T-helper 2 cell treated with Interferon-gamma antibody and Interleukin-4, amounts not matched to agents 5 μg/mL and 100 μg/mL, for 36 hours (primary cell): ENCODE measurements at places on chromosomes 6 and 20.
A peak's percentile ranks its signal among the peaks of the same experiment; 100 is the strongest.

- DNase-seq, result no peak
Observed at GRCh38 chr20:8043687-8044282, 24.2 kb upstream of the TMX4 start.

DNA sequence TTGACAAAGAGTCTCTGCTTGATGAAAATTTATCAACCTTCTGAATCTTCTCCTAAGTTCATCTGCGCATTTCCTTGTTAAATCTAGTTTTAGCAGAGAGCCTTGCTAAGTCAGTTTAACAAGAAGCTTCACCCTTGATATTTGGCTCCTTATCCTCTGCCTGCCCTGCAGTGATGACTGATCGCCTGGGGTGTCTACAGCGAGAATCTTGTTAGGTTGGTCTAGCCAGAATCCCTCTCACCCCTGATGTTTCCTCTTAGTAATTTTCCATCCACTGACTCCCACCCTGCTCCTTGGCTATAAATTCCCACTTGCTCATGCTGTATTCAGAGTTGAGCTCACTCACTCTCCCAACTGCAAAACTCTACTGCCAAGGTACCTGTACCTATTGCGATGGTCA lies 114.1 kb downstream of the TENT5A start:
- no peak for DNase-seq

DNA sequence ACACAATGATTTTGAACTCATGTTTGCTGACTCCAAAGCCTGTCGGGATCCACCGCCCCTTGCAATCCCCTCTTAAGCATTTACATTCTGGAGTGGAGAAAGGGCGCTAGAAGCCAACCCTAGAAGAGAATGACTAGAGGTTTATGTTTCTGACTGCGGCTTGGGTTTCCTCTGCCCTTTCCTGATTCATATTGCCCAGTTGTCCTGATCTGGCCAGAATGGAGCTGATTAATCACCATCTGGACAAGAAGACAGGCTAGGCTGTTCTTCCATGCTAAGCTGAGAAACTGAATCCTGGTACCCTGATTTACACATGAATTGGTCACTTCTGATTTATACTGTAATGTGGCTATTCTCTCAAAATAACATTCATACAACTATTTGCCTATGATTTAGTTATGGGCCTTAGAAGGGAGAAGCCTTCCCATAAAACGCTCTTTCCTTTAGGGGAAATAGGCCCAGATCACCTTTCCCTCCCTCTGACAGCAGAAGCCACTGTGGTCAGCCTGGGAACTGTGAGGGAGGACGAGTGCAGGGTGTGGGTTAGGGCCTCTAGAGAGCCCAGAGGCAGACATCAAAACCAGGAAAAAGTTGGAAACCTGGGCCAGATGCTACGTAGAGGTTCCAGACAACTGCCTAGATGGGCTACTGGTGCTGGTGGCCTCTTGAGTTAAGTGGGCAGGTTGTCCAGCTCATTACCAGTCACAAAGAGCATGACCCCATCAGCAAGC lies 199.2 kb upstream of the PRDM1 start:
- no peak for DNase-seq

GRCh38 chr6:5102267-5102970 lies 17.3 kb downstream of the PPP1R3G start:
- no peak for DNase-seq

- no peak for DNase-seq
Observed at GRCh38 chr20:50350510-50351249, 159.5 kb upstream of the PTPN1 start.

GRCh38 chr6:16137451-16137801 lies 8.5 kb downstream of the MYLIP start:
- DNase-seq, result no peak

DNA sequence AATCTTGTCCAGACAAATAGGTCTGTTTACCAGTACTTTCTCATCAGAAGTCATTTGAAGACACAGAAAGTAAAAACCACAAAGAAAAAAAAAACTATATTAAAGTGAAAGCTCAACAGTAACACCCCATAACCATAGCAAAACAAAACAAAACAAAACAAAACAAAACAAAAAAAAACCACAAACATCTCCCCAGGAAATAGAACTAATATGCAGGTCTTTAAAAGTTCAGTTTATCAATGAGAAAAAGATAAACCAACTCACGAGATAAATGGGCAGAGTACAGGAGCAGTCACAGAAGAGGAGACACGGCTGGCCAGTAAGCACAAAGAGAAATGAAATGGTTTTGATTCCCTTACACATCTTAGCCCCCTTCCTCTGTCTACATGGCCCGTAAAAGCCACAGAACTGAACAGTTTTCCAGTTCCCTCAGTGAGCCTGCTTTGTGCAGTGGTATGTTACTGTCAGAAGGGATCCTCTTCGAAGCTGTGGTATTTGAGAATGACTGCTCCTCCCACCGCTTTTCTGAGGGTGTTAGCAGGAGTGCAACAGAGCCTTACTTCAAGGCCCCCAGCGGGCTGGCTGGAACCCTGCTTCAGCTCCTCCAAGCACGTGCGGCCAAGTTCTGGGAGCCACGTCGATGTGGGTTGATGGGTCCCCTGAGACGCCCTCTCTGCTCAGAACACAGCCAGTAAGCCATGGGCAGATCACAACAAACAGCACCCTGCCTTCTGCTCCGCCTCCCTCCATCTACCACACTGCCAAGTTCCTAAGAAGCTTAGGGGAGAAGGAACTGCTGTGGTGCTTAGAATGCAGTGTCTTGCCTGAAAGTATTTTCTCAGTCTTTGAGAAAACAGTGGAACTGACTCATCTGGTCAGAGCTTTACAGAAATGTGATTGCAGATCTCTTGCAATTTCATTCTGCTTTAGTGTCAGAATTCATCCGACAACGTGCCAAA lies 14.0 kb downstream of the UST start:
- peak; percentile 59 for DNase-seq

- no peak for DNase-seq
Observed at GRCh38 chr20:9022376-9022775, 46.5 kb upstream of the PLCB4 start.

GRCh38 chr6:125794342-125795137 lies 3.8 kb downstream of the NCOA7 start:
- DNase-seq, result no peak

DNA sequence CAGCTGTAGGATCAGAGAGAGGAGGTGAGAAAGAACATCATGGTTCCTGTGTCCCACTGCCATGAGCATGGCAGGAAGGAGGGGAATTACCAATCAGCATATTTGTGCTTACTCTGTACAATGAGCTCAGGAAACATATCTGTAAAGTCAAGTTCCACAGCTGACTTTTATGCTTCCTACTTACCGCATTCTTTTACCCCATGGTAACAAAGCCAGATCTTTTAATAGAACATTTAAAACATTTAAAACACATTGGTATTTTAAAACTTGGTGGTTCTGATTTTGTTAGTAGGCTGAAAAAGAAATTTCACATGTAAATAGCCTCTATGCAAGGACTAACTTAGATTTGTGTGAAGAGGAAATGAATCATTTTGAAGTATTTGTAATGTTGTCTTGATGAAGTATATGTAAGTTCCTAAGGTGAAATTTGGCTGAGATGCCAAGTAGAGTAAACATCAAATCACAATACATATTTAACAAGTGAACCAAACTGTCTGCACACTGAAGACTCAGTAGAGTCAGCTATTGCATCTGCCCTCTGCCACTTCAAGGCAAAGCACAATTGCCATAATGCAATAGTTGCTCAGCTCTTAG lies 114.7 kb downstream of the GJA10 start:
- no peak for DNase-seq

GRCh38 chr6:165551828-165552227 lies 111.2 kb downstream of the PDE10A start:
- no peak for DNase-seq

DNA sequence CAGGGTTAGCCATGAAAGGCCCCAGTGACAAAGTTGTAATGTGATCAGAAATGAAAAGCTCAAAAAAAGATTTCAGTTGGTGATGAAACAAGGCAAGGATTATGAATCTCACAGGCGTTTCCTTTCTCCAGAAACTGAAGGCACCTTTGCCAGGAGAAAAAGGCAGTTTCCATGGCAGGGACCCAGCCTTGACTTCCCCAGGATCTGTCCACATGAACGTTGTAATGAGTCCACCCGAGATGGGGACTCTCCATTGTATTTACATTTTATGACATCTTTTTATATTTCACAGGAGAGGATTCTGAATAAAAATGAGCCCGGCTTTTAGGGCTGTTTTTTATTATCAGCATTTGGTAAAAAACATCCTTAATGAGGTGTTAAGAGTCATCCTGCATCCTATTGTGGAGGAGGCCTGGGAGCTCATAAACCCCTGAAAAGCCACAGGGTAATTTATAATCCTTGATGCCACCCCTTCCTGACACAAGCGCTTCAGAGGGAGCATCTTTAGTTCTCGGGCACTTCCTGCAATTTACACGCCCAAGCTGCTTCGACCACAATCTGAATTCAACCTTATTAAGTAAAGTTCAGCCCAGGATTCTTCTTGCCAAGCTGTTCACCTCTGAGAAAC lies 74.1 kb upstream of the SALL4 start:
- no peak for DNase-seq

DNA sequence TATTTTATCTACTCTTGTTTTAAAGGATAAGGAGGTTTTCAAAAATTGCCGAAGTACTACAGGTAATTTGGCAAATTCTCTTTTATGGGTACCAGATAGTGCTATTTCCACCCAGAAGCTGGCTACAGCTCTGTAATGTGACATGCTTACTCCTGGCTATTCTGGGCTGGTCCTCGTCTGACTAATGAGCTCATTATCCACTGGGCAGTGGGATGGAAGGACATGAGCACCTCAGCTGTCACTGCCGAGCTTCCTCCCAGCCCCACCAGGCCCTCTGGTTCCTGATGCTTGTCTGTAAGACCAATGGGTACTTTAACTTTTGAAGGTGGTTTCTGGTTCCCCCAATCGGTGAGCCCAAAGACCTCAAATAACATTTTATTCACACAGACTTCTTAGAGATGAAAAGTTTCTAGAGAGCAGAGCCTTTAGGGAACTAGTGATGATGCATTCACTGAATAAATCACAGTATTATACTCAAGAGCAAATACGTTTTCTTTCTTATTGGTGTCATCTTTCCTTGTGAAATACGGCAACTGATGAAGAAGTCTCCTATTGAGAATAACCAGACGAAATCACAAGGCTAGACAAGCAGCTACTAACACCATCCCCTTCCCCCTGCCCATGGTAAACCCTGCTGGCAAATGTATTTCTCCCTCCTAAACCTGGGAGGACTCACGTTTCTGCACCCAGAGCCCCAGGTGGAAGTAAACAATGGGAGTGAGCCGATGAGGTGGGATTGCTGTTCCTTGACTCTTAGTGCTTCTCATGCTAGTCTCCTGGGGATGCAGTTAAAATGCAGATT lies 80.8 kb downstream of the SLC22A3 start:
- DNase-seq, result no peak

GRCh38 chr6:43635387-43636307 lies at the start of gene MAD2L1BP:
TSS of gene MAD2L1BP (plus strand) at chr6:43635840. CDS start at chr6:43635876, 36 bp downstream.
- DNase-seq, result peak; percentile 89

DNA sequence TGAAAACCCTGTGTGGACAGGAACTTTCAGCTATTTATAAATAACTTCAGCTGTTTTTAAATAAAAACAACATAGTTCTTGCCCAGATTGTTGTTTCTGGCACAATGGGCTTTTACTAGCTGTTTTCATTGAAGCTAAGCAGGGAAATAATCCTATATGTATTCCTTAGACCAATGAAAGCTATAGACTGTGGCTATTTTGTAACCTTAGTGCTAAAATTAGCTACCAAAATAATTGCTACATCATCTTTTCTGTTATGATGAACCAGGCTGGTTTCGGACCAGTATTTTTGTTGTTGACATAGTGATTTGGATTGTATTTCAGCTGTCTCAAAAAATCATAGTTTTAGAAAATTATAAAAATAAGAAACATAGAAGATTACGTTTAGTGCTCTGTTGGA lies 13.7 kb downstream of the PHF3 start:
- DNase-seq, result no peak

DNA sequence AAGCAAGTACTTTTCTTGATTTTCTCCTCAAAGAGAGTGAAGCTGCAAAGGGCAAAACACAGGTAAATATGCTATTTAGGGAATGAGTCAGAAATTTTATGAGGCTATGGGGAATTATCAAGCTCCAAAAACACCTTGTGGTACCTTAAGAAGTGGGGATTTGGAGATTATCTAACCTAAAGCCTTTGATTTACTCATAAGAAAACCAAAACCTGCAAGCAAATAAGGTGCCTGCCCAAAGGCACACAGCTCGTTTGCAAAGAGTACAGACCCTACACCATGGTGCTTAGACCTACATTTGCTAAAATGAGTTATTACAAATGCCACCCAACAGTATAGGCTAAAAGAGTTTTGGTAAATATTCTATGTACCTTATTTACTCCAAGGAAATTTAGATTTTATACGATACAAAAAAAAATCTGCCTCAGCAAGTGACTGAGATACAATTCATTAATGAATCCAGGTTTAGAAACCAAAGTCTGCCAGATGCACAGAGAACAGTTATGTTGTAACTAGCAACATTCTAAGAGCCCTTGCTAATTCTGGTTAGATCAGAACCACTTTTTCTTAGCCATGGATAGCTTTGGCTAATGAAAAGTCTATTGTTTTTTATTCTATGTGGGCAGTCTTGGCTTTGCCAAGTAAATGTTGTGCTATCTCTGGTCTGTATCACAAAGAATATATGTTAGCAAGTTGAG lies 101.5 kb downstream of the KHDC1L start:
- DNase-seq, result no peak

DNA sequence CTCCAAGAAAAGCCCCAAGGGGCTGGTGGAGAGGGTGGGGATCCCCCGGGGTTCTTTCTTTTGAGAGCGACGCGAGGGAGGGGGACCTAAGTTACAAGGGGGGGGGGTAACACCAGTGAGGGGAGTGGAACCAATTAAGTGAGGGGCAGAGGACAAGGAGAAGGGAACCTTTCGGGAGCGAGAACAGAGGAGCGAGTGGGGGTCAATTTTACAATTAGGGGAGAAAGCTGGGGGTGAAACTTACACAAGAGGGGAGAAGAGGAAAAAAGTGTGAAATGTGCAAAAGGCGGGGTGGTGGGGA lies 548 bp downstream of the SALL4 start:
- DNase-seq, result no peak

GRCh38 chr20:43151901-43152300 lies 37.8 kb downstream of the PTPRT start:
- no peak for DNase-seq

GRCh38 chr20:18567739-18568091 lies 483 bp downstream of the SMIM26 start:
- no peak for DNase-seq

DNA sequence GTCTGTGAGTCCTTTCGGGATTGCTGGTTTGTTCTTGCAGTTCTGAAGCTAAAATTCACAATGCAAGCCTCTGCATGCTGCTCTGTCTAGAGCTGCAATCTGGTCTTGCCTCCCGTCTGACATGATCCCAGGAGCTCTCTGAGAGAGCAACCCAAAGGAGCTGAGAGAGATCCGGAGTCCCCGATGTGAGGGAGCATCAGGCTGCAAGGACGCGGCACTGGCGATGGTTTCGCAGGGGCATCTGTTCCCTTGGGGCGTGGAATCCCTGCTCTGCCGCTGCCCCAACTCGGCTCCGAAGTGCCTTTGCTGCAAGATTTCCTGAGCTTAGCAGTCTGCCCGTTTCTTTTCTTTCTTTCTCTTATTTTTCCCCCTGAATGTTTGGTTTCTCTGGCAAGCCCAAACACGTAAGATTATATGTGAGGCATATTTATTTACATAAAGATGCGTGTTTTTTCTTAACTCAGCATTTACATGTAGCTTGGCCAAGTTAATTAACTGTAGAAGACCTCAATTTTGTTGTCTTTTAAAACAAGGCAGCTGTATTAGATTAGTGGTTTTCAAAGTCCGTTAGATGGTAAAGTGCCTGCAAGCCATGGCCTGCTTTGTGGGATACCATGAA lies 873.0 kb downstream of the KIF16B start:
- no peak for DNase-seq
